Osteocyte (in vitro differentiated cells): ENCODE measurements at places on chromosomes 13 and 19. TPM values are rescaled to one million over a fixed set of nuclear protein-coding genes. Genes with fewer than 3 reads are reported as not detected.

KISS1R gene
- total RNA-seq = 0.47 and 1.7 TPM in 2 replicates

AMH gene
- 14.3 and 16.4 TPM in 2 replicates for total RNA-seq

CPT1C gene
- total RNA-seq = 44.2 and 48.8 TPM in 2 replicates

YJEFN3 gene
- total RNA-seq = 6.1 and 6.3 TPM in 2 replicates

PSG11 gene
- total RNA-seq = not detected in 2 replicates

DNA sequence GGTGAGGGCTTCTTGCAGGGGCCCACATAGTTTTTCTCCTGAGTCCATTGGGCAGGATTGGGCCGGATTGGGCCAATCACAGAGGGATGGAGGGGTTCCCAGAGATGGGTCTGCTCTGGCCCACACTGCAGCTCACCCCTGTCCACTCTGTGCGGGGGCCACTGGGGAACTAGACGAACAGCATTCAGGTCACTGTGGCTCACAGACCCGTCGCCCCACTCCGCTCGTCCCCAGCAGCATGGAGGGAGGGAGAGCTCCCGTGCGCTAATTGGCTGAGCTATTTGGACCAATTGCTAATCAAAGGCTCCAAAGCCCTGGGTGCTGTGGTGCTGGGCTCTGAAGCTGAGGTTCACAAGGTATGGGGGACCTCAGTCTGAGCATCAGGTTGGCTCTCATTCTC lies 11.3 kb downstream of the NACC1 start:
- H3K27ac ChIP-seq = no peak overlapping the region
- peaks cover 2% of the 10 kb centered on the region for H3K4me1 ChIP-seq
- H3K27me3 ChIP-seq = no peaks in the 10 kb centered on the region
- no peak overlapping the region for H3K4me3 ChIP-seq
- no peak for DNase-seq

DNA sequence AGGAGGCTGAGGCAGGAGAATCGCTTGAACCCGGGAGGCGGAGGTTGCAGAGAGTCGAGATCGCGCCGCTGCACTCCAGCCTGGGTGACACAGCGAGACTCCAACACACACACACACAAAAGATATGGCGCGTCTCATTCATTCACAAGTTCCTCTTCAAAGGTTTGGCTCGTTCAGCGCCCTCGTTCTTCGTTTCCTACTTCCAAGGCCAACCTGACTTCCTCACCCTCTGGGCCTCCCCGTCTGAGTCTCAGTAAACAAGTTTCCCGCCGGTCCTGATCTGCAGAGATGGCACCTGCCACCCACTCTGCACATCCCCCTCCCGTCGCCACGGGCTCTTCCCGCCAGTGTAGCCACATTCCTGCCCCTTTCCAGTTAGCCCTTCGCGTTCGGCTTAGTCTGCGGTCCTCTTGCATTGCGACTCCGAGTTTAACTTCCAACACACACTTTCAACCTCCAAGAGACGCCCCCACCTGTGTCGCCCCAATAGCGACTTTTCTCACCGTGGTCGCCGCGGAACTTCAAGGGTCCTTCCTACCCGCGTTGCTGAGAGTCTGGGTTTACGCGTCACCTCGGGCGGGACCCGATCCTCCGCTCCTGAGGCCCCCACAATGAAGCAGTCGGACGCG lies 1.3 kb upstream of the BSG start:
- H3K36me3 ChIP-seq = no peaks in the 10 kb centered on the region
- peaks cover 37% of the 10 kb centered on the region for H3K4me1 ChIP-seq
- peak overlapping the region; percentile 95 for H3K4me3 ChIP-seq
- H3K27ac ChIP-seq = peak overlapping the region; percentile 98

- H3K36me3 ChIP-seq = no peaks in the 10 kb centered on the region
- peaks cover 31% of the 10 kb centered on the region for H3K4me1 ChIP-seq
- H3K27me3 ChIP-seq = no peaks in the 10 kb centered on the region
- no peak overlapping the region for H3K4me3 ChIP-seq
- DNase-seq = no peak
Observed at GRCh38 chr13:30141775-30142485, 165.4 kb downstream of the KATNAL1 start.

DNA sequence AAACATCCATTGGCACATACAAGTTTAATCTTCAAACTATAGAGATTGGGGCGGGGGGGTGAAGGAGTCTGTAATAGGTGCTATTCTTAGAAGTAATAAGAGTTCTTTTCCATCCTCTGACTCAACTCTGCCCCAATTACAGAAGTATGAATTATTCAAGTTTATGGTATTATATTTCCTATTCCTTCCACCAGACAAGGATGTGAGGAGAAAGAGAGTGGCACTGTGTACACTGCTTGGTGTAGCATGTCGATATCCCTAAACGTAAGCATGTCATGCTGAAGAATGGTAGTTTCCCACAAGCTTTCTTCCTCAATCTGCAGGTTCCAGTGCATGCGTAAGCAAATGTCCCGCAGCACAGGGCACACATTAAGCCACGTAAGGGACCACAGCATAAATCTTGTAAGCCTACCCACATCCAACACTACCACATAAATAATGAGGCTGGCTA lies 14.1 kb downstream of the BRD4 start:
- H3K4me3 ChIP-seq = peak overlapping the region; percentile 10
- peak overlapping the region; percentile 88 for H3K27ac ChIP-seq
- H3K36me3 ChIP-seq = no peaks in the 10 kb centered on the region
- peaks cover 90% of the 10 kb centered on the region for H3K4me1 ChIP-seq
- no peak for DNase-seq

DNA sequence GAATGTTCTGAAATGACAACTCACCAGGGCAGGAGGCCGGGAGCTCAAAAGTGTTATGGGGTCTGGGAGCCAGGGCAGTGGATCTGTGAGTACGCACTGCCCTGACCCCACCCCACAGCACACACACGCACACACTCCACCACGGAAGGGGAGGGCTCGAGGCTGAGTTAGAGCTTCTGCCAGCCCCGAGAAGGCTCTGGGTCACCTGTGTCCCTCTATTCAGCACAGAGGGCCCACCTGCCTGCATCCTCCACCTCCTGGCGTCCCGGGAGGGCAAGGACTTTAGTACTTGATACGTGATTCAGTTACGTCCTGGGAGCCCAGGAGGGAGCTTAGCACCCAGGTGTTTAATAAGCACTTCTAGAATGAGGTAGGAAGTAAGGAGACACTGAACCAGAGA lies 190.0 kb upstream of the GPR12 start:
- no peak for DNase-seq
- no peaks in the 10 kb centered on the region for H3K36me3 ChIP-seq
- no peaks in the 10 kb centered on the region for H3K4me1 ChIP-seq
- H3K27me3 ChIP-seq = peaks cover 18% of the 10 kb centered on the region
- H3K4me3 ChIP-seq = no peak overlapping the region

- H3K4me3 ChIP-seq = no peak overlapping the region
- no peaks in the 10 kb centered on the region for H3K27me3 ChIP-seq
- peaks cover 4% of the 10 kb centered on the region for H3K4me1 ChIP-seq
- H3K27ac ChIP-seq = no peak overlapping the region
- DNase-seq = no peak
Observed at GRCh38 chr13:31310356-31310755, 110.6 kb downstream of the B3GLCT start.

DNA sequence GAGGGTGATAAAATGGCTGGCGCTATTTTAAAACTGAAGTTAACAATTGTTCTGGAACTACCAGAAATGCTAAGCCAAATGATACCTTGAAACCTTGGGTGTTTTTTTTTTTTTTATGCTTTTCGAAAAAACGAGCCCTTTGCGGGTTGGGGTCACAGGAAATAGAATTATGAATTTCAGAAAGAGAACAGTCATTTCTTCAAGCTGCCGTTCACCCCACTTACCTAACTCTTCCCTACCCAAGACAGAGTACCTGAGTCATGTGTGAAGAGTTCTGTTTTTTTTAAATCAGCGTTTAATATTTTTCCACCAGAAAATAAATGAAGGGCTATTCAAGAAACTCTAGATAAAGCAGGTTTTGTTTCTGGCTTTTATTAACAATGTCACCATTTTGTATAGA lies 35.3 kb downstream of the KLF2 start:
- H3K27ac ChIP-seq = no peak overlapping the region
- peaks cover 10% of the 10 kb centered on the region for H3K36me3 ChIP-seq
- H3K27me3 ChIP-seq = no peaks in the 10 kb centered on the region
- DNase-seq = no peak

DNA sequence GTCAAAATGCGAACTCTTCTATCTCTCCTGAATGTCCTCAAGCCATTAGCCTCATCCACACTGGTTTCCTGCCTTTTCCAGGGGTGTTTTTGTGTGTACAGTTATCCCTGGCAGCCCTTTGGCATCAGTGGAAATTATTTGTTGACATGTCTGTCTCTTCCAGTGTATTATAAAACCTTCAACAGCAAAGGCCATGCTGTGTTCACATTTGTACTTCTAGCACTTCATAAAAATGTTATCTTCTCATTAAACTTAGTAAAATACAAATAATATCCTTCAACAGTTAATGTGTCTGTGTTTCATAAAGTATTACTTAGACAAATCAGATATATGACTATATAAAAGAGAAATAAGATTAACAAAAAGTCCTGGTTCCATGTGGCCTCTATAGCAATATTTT lies 359.5 kb upstream of the ARGLU1 start:
- no peaks in the 10 kb centered on the region for H3K36me3 ChIP-seq
- H3K4me3 ChIP-seq = no peak overlapping the region
- H3K27ac ChIP-seq = no peak overlapping the region
- peaks cover 4% of the 10 kb centered on the region for H3K27me3 ChIP-seq
- DNase-seq = no peak

GRCh38 chr13:42354241-42355091 lies 82.5 kb downstream of the AKAP11 start:
- no peak for DNase-seq
- H3K36me3 ChIP-seq = no peaks in the 10 kb centered on the region
- peaks cover 4% of the 10 kb centered on the region for H3K27me3 ChIP-seq
- H3K4me1 ChIP-seq = peaks cover 5% of the 10 kb centered on the region
- H3K27ac ChIP-seq = no peak overlapping the region

- no peaks in the 10 kb centered on the region for H3K36me3 ChIP-seq
- no peak overlapping the region for H3K4me3 ChIP-seq
- no peak overlapping the region for H3K27ac ChIP-seq
- H3K4me1 ChIP-seq = no peaks in the 10 kb centered on the region
- H3K27me3 ChIP-seq = no peaks in the 10 kb centered on the region
Observed at GRCh38 chr13:51921790-51922740, 60.3 kb downstream of the CCDC70 start.

GRCh38 chr19:30739394-30739793 lies 367.2 kb downstream of the ZNF536 start:
- DNase-seq = no peak
- no peaks in the 10 kb centered on the region for H3K4me1 ChIP-seq
- H3K4me3 ChIP-seq = no peak overlapping the region
- H3K36me3 ChIP-seq = no peaks in the 10 kb centered on the region
- no peaks in the 10 kb centered on the region for H3K27me3 ChIP-seq

DNA sequence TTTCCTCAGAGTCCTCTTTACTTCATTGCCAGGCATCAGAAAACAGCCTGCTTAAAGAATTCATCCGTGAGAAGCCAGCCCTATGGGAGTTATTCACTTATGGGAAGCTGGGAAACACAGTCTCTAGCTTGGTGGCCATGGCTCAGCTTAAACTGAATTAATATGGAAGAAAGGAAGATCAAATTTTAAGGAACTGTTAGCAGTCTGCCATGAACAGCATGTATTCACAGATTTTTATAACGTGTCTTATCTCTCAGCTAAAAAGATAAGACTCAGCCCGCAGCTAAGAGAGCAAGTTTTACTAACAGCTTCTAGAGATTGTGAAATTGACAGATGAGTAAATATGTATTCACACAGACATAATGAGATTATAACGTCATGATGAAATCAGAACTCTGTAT lies 253.7 kb upstream of the RXFP2 start:
- DNase-seq = no peak
- peaks cover 13% of the 10 kb centered on the region for H3K27me3 ChIP-seq
- no peaks in the 10 kb centered on the region for H3K4me1 ChIP-seq
- H3K4me3 ChIP-seq = no peak overlapping the region
- no peak overlapping the region for H3K27ac ChIP-seq

GRCh38 chr19:6680141-6680540 lies 10.2 kb upstream of the TNFSF14 start:
- H3K4me3 ChIP-seq = no peak overlapping the region
- peaks cover 7% of the 10 kb centered on the region for H3K27me3 ChIP-seq
- no peak overlapping the region for H3K27ac ChIP-seq
- no peaks in the 10 kb centered on the region for H3K36me3 ChIP-seq
- peaks cover 4% of the 10 kb centered on the region for H3K4me1 ChIP-seq
- no peak for DNase-seq

DNA sequence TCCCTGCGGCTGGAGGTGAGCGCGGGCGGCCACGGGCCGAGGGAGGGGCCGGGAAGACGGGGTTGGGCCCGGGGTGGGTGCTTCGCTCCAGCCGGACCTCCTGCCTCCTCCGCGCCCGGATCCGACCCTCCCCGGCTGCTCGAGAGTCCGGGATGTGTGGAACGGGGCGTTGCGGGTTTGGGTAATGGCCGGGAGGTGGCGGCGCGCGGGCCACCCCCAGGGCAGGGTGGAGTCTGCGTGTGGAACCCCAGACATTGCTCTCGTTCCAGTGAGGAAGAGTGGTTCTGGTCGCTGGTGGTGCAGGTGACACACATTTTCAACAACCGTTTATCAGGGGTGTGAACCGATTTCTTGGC lies 38.8 kb downstream of the ARHGEF7 start:
- peaks cover 39% of the 10 kb centered on the region for H3K4me1 ChIP-seq
- peaks cover 2% of the 10 kb centered on the region for H3K36me3 ChIP-seq
- H3K4me3 ChIP-seq = peak overlapping the region; percentile 86
- no peaks in the 10 kb centered on the region for H3K27me3 ChIP-seq
- no peak for DNase-seq

GRCh38 chr13:42110410-42111155 lies 62.1 kb downstream of the DGKH start:
- no peak overlapping the region for H3K4me3 ChIP-seq
- no peak for DNase-seq
- H3K27ac ChIP-seq = no peak overlapping the region
- H3K27me3 ChIP-seq = no peaks in the 10 kb centered on the region

DNA sequence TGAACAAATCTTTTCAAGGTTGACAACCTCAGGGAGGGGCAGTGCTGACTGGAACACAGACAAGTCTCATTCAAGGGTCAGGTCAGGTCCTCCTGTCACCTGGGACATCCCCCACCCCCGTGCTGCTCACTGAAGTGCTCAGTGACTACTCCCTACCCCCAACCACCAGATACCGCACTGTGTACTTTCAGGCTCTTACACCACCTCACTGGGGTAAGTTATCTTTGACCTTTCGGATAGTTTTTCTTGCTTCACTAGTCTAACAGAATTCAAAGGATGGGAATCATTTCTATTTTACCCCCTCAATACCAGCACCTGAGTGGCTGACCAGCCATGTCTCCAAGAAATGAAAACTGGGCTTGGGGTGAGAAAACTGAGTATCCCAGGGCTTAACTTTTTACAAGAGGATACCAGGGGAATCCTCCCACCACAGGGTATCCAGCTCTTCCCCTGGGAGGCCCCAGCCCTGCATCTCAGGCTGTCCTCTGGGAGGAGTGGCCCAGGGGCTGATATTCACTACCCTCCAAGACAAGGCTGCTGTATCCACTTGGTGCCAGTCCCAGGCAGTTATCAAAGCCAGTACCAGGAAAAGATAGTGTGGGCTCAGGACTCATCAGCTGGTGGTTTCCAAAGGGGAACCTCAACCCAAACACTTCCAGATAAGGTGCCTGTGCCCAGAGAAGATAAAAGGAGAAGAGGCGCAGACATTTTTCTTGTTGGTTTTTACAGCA lies 2.1 kb downstream of the ZNF563 start:
- H3K27me3 ChIP-seq = no peaks in the 10 kb centered on the region
- DNase-seq = no peak
- H3K27ac ChIP-seq = no peak overlapping the region
- peaks cover 18% of the 10 kb centered on the region for H3K4me1 ChIP-seq
- no peak overlapping the region for H3K4me3 ChIP-seq
